ENCODE measurements at places on chromosomes 6 and 20.

DNA sequence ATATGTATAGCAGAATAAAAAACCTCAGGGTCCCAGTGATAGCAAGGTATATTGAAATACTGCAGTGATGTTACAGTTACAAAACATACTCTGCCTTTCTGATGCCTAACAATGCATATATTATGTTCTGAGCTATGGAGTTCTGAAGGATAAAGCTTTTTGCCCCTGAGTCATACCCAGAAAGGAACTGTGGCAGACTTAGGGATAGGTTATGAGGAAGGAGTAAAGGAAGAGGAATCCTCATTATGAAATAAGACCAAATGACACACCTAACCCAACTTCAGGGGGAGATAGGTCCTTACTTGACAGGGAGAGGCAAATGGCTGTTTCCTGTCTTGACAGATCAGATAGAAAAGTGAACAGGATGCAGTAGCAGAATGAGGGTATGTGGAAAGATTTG lies 940.6 kb upstream of the FLRT3 start:
- no peak for DNase-seq

GRCh38 chr6:164183556-164184123 lies 769.1 kb downstream of the QKI start:
- DNase-seq: no peak

DNA sequence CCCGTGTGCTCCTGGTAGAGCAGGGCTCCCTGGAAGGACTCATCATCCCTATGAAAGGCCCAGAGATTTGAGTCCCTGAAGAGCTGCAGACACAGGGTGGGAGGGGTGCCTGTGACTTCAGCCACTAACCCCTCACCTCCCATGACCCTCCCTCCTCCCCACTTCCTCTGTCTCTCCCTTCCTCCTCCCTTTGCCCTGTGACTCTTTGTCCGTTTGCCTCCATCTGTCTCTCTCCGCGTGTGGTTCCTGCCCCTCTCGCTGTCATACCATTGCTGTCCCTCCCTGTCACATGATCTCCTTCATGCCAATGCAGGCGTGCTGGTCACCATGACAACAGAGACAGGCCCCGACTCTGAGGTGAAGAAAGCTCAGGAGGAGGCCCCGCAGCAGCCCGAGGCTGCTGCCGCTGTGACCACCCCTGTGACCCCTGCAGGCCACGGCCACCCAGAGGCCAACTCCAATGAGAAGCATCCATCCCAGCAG lies 19.0 kb downstream of the EPB41L1 start:
- DNase-seq: no peak

GRCh38 chr6:1621070-1621701 lies 11.5 kb downstream of the FOXC1 start:
- no peak for DNase-seq

DNA sequence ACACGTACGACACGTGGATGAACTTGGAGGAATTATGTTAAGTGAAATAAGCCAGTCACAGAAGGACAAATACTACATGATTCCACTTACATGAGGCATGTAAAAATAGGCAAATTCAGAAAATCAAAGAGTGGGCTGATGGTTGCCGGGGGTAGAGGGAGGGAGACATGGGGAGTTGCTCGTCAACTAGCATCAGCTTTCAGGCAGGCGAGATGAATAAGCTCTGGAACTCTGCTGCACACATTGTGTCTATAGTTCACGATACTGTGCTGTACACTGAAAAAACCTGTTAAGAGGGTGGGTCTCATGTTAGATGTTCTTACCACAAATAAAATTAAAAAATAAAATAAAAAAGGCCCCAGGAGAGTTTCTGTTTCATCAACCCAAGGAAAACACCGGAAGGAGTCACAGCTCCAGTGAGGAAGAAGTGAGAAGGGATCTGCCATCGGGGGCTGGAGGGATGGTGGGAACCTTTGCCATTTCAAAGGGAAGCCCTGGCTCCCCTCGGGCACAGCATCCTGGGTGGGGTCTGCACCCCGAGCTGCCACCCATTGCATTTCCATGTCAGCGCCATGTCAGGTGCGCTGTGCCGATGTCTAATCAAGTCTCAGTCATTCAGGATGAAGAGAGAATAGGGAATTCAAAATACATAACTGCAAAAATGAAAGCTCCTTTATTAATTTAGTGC lies 98.3 kb downstream of the SLC22A23 start:
- no peak for DNase-seq

DNA sequence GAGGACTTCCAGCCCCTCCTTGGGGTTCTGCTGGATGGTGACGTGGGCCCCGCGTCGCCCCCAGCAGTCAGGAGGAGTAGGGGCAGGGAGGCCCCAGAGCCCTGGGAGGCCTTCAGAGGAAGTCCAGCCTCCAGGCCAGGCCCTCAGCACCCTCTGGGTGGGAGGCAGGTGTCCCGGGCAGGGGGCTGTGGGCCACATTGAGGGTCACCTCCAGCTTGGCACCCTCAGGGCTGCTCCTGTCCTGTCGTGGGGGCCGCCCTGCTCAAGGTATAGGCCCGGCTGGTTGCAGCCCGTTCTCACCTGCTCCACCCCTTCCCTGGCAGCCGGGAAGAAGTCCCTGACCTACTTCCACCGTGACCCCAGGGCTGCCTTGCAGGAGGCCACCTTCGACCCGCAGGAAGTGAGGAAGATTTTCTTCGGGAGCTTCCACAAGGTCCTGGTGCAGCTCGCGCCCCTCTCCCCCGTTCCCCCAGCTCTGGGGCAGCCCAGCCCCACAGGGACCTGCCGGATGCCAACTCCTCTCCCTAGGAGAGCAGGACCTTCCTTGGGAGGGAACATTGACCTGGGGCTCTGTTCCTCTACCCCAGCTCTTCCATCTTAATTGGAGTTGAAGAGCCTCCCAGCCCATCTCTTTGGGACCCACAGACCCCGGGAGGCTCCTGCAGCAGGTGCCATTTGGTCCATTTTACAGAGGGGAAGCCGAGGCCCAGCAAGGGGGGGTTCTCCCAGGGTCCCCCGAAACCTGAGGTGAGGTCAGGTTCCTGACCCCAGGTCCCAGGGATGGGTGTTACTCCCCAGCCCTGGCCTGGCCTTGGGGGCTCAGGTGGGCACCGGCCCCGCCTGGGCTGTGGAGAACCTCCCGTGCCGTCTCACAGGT lies 26.4 kb downstream of the COL20A1 start:
- DNase-seq: no peak

DNA sequence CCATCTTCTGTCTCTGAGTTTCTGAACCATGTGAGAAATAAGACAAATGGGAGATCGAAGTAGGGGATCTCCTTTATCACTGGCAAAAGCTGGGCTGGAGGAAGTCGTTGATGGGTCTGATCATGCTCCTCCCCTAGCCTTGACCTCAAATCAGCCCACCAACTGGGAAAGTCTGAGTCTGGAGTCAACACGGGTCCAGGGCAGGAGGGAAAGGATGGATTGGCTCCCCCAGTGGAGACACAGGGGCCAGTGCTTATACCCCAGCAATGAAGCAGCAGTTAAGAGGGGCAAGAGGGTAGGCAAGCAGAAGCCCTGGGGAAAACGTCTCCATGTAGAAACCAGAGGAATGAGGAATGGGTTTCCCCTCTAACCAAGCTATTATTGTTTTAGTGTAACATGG lies 152.6 kb downstream of the TBC1D7 start:
- no peak for DNase-seq

DNA sequence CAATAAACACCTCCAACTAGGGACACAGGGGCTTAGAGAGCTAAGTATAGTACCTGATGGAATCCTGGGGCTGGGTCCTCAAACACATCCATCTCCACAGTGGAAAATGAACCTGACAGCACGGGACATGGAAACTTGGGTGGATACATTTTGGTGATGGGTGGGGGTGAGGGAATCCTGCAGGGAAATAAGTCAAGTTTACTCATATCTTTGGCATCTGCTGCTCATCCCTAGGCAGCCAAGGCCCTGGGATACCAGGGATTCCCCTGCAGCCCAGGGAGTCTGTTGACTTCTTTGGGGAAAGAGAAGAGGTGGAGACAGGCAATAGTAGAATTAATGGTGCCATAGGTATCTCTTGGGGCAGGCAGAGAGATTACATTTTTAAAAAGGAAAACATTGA lies 6.6 kb downstream of the APOBEC2 start:
- DNase-seq: no peak

DNA sequence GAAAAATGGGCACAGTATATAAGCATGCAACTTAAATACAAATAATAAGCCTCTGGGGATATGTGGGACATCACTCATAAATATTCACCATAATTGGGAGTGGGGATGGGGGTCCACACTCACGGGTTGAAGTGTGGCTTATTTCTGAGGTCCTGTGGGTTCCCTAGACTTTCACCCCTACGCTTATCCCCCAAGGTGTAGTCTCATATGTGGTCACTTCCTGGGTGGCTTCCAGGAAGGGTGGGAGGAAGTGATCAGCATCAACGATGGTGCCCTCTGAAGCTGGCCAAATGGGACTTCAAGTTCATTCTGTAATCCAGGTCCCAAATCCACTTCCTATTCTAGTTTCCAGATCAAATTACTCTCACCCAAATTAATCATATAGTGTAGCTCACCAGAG lies 59.5 kb downstream of the GNAS start:
- no peak for DNase-seq

GRCh38 chr20:7770046-7770445 lies 170.2 kb downstream of the HAO1 start:
- no peak for DNase-seq

DNA sequence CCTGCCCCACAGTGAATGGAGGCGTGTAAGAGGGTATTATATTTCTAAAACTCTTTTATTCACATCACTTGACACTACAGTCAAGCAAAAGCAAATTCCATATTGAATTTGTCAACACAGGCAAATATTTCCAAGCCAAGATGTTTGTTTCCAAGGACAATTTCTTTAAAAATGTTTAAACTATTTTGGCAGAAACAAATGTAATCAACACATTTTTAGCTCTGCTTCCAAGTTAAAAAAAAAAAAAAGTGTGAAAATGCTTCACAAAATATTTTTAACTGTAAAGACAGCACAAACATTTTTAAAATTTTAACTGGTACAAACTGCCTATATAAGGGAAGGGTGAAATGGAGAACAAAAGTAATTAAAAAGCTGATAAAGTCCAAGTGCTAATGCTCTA lies 44.9 kb upstream of the DST start:
- no peak for DNase-seq

GRCh38 chr20:48665785-48666184 lies 162.0 kb downstream of the PREX1 start:
- DNase-seq: no peak

- no peak for DNase-seq
Measured at GRCh38 chr6:142481466-142481865, 179.7 kb downstream of the ADGRG6 start.

- no peak for DNase-seq
Measured at GRCh38 chr6:34476447-34476846, 10.6 kb downstream of the PACSIN1 start.

DNA sequence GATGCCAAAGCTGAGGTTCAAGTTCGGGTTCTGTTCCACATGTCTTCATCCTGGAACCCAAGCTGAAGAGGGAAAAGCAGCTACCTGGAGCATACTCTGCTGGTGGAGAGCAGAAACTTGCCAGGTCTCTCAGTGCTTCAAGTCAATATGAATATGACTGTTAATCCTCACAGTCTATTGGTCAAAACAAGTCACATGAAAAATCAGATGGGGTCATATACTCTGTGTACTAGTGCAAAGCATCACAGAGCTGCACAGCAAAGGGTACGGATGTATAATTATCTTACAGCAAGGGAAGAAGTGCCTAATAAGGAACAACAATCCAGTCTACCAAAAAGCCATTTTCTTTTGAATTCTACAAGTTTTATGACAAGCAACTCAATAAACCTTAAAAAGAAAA lies 11.6 kb downstream of the NCOA7 start:
- DNase-seq: no peak

DNA sequence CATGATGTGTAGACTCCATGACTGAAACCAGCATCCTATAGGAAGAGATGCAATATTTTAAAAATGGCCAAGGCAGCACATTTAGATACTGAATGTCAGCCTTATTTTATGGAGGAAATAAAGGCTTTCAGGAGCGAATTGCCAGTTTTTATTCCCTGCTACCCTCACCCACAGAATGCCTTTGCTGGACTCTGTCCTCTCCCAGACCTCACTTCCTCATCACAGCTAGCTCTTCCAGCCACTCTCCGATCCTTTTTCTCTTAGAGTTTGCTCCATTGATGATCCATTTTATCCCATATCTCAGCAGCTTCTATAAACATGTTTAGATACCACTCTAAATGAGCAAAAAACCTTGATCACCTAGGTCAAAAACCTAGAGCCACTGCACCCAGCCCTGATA lies 137.7 kb downstream of the LRRC1 start:
- DNase-seq: no peak

DNA sequence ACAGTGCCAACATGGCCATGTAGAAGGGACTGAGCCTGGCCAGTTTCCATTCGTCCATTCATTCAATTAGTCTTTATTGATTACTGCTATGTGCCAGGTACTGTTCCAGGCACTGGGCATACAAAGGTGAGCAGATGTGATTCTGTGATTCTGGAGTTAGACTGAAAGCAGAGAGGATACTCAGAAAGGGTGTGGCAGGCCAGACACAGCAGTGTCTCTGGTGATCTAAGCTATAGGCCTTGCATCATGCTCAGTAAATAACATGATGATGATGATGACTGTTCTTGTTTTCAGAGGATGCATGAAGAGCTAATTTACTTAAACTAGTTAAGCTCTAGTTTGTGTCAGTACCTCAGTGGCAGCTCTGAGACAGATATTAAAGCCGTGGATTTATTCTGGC lies 31.4 kb upstream of the FUCA2 start:
- DNase-seq: no peak

- no peak for DNase-seq
Measured at GRCh38 chr6:157822245-157823000, 623 bp upstream of the SNX9 start.

- no peak for DNase-seq
Measured at GRCh38 chr20:4811661-4812181, 90.0 kb downstream of the PRND start.

- no peak for DNase-seq
Measured at GRCh38 chr6:52538252-52538900, 38.5 kb downstream of the TRAM2 start.

DNA sequence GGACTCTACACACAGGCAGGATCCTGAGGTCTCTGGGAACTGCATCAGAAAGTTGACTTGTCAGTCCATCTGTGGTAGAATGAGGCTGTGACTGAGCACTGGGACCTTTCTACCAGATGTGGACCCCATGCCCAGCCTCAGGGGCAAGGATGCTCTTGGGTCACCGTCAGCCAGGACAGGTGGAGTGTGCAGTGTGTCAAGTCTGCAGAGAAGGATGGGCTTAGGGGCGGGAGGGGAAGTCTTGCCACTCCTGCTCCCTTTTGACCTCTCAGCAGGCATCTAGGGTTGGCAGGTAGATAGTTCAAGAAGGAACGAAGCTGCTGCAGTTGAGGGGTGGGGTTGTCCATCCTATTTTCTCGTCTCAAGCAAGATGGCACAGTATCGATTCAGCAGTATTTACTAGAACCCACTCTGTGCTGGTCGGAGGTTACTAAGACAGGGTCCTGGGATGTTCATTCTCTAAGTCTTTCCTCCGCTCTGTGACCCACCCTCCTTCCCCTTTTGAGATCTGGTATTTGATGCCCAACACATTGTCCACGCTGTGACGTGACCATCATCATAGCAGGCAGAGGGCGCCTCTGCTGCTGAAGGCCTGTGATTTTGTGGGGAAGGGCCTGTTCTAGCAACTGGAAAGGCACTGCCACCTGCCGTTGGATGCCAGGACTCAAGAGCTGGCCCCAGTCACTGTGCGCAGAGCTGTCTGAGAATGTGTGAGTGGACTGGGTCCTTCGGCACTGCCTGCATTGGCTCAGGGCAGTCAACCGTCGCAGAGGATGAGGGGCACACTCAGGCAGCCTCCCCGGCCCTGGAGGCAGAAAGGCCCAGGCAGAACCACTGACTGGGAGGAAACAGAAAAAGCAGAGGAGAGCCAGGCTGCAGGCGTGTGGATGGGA lies 23.2 kb downstream of the RBCK1 start:
- no peak for DNase-seq

- no peak for DNase-seq
Measured at GRCh38 chr6:93677264-93677965, 258.1 kb upstream of the EPHA7 start.

All from stimulated activated CD4-positive, alpha-beta T cell treated with anti-CD3 and anti-CD28 coated beads, TNF-alpha, amount 100 ng/mL, for 24 hours (primary cell).